ENCODE measurements at places on chromosomes 1 and 21.

GRCh38 chr1:1055841-1056736 is 18.0 kb downstream of the RNF223 start:
- no peak for DNase-seq

GRCh38 chr1:187680823-187681222 is 852.1 kb downstream of the PLA2G4A start:
- no peak for DNase-seq

GRCh38 chr21:15063081-15063813 is 1.6 kb downstream of the NRIP1 start:
- DNase-seq = peak; percentile 37

- DNase-seq = no peak
Observed at GRCh38 chr1:36872858-36873257, 161.5 kb downstream of the GRIK3 start.

DNA sequence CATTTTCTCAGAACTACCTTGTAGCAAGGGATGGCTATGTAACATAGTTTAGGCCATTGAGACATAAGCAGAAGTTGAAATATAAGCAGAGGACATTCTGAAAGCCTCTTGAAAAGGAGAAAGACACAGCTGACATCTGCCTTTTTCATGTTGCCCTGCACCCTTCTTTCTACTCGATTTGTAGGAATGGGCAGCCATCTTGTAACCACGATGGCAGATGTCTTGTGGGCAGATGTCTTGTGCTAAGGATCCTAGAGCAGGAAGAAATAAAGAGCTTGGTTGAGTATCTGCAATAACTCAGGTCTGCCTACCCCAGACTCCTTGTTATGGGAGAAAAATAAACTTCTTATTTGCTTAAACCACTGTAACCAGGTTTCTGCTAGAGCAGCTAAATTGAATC is 351.0 kb downstream of the PDE4B start:
- no peak for DNase-seq

- DNase-seq = no peak
Observed at GRCh38 chr1:23609971-23610370, 50.7 kb upstream of the ID3 start.

DNA sequence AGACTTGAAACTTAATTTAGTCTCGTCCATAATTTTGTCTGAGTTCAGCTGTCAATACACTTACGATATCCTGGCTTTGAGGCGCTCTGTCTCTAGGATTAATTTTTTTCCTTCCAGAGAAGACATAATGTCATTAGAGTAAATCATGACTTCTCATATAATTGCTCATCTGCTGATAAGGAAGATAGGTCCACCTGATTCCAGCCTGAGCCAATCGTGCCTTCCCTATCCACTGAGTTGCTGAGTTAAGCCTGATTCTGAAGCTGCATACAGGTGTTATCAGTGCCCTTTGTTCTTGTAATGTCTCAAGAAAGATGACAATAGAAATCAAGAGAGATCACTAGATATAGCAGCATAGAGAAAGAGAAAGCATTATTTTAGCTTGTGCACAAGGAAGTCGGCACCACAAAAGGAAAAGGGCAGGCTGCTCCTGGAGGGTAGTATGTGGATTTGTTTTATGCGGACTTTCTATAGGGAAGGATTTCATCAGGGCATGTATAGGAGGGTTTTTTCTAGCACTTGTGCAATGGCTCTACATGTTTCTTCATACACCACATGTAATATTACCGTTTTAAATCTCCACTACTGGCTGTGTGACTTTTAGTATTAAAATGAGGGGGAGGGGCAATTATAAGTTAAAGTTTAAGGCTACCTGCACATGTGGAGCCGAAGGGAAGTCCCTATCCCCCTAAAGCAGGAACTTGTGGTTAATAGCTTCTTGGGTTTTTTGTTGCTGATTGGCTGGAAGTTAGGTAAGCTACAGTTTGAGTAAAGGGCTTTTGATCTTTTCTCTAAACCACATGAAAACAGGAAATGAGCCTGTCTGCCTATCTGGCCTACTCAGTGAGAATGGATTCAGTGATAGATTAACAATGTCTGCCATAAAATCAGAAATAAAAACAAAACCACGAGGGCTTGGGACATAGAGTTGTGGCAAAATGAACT is 133.4 kb downstream of the PLPPR5 start:
- peak; percentile 19 for DNase-seq

- DNase-seq = peak; percentile 83
Observed at GRCh38 chr1:40338745-40339419, 21.8 kb upstream of the COL9A2 start.

- peak; percentile 23 for DNase-seq
Observed at GRCh38 chr1:40710581-40711315, 19.2 kb downstream of the NFYC start.

GRCh38 chr1:68113966-68114365 is 63.5 kb upstream of the DIRAS3 start:
- DNase-seq = no peak

DNA sequence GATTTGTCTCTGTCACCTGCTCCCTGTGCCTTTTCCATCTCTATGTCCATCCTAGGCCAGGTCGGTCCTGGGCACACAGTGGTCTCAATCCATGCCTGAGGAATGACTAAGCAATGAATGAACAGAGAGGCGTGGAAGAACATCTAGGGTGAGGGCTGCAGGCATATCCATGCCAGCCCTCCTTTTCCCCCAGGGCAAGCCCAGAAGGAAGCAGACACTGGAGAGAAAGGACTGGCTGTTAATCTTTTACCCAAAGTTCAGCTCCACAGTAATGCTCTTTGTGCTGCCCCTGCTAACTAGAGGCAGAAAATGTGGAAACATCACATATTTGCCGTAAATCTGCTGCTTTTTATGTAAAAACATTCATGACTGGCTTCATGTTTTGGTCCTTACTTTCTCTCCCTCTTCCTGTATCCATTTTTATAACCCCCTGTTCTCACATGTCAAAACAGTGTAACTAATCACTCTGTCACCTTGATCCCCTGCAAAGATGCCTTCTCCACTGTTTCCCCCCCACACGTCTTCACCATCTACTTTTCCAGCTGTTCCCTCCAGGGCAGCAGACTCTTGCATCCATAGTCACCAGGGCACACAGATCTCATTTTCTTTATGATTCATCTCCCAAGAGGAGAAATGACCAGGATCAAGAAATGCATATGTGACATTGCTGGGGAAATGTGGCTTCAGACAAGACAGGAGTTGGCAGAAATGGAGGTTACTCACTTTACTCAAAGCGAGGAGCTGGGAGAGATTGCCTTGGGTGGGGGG is 166.4 kb upstream of the PROX1 start:
- no peak for DNase-seq

GRCh38 chr21:45856442-45856841 is 125.1 kb upstream of the COL6A1 start:
- no peak for DNase-seq

- DNase-seq = no peak
Observed at GRCh38 chr1:173330149-173330951, 123.2 kb upstream of the TNFSF4 start.

DNA sequence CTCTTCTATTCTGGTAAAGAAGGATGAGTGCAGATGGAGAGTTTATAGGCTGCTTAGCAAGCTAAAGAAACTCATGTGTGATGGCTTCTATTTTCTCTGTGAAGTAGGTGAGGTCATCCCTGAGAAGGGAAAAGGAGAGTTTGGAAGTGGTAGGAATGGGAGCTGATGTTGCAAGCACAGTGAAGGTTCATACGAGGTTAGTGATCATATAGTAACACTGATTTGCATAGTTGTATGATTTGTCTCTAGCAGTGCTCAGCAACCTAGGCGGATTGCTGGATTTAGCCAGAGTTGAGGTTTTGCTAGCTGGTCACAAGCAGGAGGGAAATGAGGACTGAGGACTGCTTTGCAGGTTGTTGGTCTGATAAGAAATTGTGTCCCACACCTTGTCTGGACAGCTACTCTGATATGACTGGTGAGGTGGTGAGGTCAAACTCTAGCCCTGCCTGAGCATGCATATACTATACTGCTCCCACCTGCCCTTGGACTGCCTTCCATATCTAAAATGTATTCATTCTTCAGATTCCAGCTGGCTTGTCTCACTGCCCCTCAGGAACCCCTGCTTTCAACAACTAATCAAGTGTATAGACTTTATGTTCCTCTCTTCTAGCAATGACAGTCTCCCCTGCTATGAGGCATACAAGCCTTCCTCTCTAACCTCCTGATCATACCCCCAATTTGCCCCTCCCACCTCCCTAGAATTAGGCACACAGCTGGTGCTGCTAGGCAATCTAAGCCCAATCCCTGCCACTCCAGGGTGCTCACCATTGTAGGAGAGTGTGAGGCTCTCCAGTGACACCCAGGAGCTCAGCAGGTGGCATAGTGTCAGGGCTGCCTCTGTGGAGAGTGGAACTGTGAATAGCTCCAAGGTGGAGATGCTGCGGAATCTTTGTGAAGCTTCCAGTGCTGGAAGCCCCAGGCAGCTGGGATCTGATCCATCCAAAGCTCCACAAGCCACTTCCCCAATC is 18.5 kb downstream of the LRRC41 start:
- no peak for DNase-seq

DNA sequence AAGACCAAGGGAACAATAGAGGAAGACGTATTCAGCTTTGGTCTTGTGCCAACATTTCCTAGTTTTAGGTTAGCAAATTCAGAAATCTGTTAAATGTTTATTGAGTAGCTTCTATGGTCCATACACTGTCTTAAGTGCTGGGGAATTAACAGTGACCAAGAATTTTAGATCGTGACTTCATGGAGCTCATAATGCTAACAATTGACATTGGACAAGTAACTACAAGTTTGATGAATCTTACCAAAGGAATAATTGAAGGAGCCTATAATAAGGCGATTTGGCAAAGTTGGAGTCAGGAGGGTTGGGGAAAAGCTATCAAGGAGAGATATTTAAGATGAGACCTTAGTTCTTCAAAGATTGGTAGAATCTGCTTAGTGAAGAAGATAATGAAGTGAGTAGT is 1.4 kb upstream of the SLAMF9 start:
- DNase-seq = no peak

- no peak for DNase-seq
Observed at GRCh38 chr1:192811006-192811405, 2.2 kb downstream of the RGS2 start.

DNA sequence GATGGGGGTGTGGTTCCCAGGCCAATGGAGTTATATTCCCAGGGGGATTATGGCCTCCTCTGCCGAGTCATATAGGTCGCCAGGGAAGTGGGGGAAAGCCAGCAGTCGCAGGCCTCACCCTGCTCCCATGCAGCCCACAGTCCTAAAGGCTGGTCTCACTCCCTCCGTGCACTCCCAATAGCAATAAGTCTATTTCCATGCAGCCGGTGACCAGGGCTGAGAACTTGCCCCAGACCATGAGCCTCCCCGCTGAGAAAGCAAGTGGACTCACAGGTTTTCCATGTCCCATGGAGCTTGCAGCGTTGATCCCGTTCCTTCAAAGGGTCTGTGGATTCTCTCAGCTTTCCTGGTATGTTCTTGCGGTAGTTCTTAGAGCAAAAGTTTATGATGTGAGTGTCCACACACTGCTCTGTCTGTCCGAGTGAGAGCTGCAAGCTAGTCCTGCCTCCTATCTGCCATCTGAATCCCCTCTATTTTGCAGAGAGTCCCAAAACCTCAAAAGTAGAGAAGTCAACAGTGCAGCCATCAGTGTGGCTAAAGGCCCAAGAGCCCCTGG is 81.7 kb upstream of the TMPRSS2 start:
- DNase-seq = no peak

DNA sequence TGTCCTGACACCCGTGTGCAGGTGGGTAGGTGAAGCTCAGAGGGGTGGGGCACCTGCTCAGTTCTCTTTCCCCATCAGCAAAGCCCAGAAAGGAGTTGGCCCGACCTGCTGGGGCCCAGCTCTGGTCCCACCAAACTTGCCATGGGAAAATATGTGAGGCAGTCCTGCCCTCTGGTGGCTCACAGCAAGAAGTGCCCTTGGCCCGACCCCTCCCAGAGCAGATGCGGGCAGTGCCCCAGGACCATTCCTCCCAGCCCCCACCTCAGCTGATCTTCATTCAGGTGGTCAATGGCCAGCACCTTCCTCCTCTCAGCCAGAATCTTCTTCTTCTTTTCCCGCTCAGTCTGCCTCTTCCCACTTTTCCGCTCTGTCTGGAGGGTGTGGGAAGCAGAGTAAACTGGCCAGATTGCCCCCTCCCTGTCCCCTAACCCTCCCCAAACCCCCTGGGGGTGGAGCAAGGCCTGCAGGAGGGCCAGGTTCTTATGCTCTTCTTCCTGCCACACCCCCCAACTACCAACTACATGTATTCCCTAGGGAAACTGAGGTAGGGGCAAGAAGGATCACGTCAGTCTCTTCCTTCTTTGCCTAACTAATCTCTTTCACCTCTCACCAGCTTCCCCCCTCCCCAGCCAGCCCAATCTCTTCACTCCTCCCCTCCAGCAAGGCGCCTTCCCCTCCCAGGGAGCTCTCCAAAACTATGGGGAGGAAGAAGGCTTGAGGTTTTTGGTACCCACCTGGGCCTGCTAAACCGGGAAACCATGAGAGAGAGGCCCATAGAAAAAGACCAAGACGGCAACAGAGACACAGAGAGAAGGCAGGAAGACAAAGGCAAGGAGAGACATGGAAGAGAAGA is 15.6 kb downstream of the TNNT2 start:
- DNase-seq = peak; percentile 38

- DNase-seq = no peak
Observed at GRCh38 chr1:6657138-6657537, 32.5 kb downstream of the THAP3 start.

DNA sequence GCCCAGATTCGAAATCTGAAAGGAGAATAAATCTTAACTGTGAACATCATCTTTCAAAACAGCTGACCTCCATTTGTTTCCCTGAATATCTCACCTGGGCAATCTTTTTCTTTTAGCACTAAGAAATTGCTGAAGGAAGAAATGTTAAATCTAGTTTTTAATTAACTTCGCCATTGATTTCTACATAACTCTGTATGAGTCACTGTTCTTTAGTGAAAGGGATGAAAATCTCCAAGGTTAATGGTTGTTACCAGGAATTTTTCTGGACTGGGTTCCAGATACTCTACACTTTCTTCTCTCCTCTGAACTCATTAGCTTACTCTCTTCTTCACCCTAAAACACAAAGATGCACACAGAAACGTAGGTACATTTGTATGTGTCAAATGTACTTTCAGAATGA is 235.7 kb downstream of the BACH1 start:
- DNase-seq = no peak

DNA sequence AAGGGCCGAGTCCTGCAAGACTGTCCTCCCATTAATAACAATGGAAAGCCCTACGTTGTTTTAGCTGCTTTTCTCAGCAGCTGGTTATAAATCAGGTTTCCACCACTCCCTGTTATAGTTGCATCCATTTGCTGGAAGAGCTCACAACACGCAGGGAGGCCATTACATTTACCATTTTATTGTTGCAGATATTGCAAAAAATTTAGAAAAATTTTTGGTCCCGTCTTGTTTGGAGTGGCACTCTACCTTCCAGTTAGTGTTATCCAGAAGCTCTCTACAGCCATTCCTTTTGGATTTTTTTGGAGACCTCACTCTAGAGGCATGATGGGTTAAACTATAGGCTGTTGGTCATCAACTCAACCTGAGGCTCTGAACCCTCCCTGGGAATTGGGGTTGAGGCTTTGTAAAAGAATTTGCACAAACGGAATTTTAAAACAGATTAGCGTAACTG is 1532.1 kb upstream of the TPTE start:
- no peak for DNase-seq

GRCh38 chr21:31894457-31894856 is 21.6 kb downstream of the HUNK start:
- DNase-seq = no peak

- peak; percentile 78 for DNase-seq
Observed at GRCh38 chr1:40651138-40651857, 14.2 kb downstream of the RIMS3 start.

Measured in colonic mucosa (tissue), 4 donors.